Cerebellar cortex (tissue), 1 donor: ENCODE measurements at places on chromosomes 2 and 18.
A peak's percentile ranks its signal among the peaks of the same experiment; 100 is the strongest.

DNA sequence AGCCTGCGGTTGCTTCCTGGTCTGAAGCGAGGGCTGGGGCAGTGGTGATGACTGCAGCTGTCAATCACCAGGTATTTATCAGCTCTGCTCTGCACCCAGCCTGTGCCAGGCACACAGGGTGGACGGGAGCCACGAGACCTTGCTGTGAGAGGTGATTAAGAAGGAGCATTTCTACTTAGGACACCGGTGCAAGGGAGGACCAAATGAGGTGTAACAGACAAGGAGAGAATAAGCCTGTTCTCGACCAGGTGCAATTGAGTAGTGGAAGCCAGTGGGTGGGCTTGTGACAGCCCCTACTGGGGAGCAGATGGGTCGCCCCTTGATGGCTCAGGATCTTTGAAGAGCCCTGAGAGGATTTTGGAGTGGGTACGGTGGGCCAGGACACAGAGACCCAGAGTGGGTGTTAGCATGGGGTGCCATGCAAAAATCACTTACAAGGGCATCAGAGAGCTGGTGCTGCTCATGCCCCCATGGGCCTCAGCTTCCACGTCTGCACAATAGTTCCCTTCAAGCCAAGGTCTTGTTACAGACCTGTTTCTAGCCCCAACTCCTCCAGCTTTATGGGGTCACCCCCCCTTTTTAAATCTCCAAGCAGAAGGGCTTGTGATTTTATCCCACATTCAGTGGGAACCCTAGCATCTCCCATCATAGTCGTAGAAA lies 24.6 kb downstream of the GPR55 start:
- DNase-seq: no peak

DNA sequence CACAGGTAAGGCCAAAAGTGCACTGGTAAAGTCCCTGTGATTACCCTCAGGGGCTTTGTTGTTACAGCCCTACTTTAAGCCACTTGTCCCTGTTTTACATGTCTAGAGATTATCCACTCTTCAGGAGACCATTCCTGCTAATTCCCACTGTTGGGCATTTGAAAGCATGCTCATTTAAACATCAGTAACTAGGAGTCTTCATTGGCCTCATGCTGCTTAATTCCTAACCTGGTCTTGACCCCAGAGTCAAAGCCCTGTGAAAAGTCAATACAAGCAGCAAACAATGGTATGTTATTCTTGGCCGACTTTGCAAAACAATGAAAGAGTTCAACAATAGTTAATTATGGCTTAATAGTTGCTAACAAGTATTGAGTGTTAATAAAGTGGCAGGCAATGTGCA lies 23.2 kb downstream of the AFF3 start:
- DNase-seq: no peak

DNA sequence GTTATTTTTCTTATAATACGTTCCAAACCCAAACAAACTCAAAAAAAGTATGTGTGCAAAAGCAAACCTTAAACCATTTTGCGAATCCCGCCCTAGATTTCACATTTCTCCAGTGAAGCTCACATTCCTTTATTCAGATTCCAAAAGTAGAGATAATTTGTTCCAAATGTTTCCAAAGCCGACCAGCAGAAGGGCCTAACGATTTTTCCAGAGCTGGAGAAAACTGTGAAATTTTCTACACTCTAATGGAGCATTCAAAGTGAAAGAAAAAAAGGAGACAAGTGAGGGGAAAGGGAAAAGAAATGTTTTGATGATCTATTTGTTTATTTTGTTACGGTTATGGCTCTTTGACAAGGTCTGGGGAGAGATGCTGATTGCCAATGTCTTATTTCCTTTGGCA lies 286.5 kb upstream of the SLC14A2 start:
- no peak for DNase-seq

DNA sequence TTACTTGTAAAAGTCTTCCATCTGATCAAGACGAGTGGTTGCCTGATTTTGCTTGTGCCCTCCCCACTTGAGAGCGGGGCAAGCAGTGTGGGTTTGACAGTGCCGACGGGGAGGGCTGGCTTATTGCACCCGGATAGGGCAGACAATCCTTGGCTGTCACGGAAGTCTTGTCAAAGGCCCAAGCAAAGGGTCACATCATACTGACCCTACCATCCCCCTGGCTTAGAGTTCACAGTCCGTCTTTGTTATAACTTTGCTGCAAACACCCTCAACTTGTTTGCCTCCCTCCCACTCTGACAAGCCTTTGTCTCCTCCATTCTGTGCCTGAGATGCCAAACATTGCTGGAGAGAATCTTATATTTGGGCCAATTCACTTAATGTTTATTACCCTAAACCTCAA lies 165.9 kb upstream of the MSH6 start:
- DNase-seq: no peak

GRCh38 chr2:12733846-12734245 lies 17.1 kb downstream of the TRIB2 start:
- DNase-seq: peak; percentile 98

- DNase-seq: no peak
Measured at GRCh38 chr2:6972067-6972710, 55.0 kb downstream of the RNF144A start.

DNA sequence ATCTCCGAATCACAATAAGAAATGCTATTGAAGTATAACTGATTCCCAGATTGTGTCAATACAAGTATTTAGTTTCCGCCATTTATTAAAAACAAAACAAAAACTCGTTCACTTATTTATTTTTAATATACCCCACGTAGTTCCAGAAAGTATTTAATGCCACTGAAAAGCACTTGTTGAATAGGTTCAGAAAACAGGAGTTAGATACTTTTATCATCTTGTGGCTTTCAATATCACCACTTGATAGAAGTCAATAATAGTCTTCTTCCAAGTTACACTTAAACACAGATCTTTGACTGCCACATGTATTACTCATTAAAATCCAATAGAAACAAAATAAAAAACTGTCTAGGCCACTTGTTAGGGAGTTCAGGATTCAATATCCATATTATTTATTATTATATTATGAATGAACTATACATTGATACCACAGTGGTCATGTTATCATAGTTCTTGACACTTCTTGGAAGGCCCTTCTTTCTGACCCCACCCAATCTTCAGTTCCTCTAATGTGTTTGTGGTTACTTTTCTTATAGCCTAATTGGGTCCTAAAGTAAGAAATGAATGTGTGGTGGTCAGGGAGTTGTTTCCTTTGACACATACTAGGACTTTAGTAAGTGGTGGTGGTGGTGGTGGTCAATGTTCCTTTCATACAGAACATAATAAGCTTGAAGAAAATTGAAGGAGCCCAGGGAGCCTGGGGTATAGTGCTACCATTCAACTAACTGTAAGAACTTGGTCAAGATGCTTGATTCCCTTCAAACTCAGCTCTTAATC lies 221.3 kb upstream of the ITGA4 start:
- DNase-seq: no peak

DNA sequence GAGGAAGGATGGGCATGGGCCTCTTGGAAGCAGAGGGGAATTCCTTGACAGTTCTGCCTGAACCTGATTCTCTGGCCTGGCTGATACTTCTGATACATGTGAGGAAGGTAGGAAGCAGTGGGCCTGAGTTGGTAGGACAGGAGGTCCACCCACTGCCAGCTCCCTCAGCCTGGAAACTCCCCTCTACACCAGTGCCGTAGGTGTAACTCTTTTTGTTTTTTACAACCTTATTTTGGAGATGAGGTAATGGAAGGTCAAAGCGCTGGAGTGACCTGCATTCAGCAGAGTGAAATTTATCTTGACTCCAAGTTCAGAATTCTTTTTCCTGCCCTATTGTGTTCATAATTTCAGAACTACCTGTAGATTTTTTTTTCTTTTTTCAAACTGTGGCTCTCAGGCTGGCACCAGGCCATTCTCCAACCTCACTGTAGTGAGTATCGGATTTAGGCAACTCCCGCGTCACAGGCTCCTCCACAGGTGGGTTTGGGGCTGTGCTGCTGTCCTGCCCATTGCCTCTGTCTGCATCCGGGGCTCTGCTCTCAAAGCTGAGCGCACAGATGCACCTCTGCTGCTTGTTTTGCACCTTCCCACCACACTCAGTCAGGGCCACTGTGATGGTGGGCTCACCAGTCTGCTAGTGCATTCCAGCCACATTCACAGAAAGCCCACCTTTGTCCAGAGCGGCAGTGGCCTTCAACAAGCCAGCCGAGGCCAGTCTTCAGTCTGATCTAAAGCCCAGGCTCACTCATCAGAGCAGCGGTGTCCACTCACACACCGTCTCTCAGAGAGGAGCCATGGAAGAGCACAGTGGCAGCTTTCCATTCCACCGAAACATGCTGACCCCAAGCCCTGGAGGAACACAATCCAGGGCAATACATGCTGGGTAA lies 87.2 kb downstream of the UXS1 start:
- no peak for DNase-seq

DNA sequence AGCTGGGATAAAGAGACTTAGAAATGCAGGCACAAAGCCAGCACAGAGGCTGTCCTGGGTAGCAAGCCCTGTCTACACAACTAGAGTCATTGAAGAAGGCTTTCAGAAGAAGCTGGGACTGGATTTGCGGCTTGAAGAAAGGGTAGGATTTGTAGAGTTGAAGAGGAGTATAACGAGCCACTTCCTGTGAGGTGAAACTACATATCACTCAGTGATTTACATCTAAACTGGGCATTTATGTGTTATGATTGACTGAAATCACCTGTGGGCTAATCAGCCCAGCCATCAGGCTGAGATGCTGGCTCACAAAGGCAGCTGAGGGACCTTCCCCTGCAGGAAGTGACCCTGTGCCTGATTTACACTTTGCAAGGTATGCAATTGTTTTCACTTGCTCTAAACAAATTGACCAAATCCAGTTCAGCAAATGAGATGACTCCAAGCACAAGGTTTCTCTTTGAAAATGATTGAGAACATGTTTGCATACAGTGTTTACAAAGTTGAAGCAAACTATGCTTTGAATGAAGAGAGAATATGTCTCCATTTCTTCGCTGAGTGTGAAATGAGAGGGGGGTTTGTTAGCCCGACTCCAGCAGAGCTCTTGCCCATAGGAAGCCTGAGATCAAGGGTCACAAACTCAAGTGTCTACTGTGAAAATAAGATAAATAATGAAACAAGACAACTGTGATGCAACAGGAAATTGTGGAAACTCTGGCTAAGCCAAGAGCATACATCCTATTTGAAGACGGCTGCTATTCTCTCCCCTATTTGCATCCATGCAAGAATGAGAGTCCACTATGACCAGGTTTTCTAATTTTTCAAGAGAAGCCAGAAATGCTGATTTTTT lies 69.3 kb upstream of the HK2 start:
- no peak for DNase-seq

GRCh38 chr2:203061346-203061745 lies 46.7 kb downstream of the NBEAL1 start:
- DNase-seq: no peak

GRCh38 chr2:177281400-177282180 lies 17.1 kb upstream of the NFE2L2 start:
- DNase-seq: no peak

- no peak for DNase-seq
Measured at GRCh38 chr18:32208577-32208976, 18.7 kb downstream of the MEP1B start.

DNA sequence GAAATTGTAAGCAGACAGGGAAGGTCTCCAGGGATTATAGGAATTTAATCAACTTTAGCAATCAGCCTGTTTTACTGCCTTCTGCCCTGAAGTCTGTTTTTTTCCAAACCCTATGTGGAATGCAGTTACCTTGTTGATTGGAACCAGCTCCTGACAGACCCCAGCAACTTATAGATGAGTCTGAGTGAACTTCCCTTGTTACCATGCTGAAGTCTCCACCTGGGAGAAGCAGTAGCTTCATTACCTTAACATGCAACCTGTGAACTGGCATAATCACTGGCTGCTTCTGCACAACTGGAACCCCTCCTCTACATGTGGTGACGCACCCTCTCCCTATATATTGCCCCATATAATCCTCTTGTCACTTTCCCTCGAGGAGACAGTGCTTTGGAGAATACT lies 226.3 kb upstream of the SPOPL start:
- DNase-seq: no peak

- no peak for DNase-seq
Measured at GRCh38 chr2:33437297-33437696, 39.2 kb upstream of the RASGRP3 start.

- DNase-seq: no peak
Measured at GRCh38 chr2:113834051-113834730, 55.7 kb upstream of the ACTR3 start.

DNA sequence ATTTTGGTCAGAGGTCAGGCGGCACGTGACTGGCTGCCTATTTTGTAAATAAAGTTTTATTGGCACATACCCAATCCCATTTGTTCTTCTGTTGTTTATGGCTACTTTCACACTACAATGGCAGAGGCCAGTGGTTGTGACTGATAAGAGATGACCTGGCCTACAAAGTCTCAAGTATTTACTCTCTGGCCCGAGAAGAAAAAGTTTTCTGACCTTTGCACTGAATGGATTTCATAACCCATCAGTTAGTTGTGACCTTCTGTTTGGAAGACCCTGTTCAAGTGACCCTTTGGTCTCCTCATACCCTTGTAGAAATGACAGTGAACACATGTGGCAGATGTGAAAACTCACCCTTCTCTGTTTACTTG lies 121.4 kb upstream of the MGAT5 start:
- no peak for DNase-seq

DNA sequence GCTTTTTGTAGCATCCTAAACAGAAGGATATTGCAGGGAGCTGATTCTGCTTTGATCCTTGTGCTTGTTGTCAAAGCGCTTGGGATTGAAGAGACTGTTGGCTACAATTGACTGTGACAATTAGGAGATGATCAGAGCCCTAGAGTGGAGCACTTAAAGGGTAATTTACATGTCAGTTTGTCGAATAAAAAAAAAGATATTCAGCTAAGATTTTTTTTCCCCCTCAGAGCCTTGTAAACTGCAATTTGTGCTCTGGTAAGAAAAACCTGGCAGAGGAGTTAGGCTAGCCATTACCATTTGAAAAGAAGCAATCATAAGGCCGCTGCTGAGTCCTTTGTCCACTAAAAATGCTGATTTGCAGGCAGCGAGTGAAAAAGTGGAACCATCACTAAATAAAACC lies 47.8 kb upstream of the ZEB2 start:
- DNase-seq: no peak

GRCh38 chr2:135817466-135817865 lies 19.5 kb downstream of the LCT start:
- no peak for DNase-seq

GRCh38 chr2:24571828-24572442 lies 80.9 kb downstream of the NCOA1 start:
- DNase-seq: no peak
